ENCODE measurements at places on chromosomes 7 and 10.
A peak's percentile ranks its signal among the peaks of the same experiment; 100 is the strongest.

GRCh38 chr10:22685926-22686325, 28.5 kb downstream of the PIP4K2A start:
- DNase-seq, result no peak

- no peak for DNase-seq
These were observed 11.8 kb upstream of the TBXAS1 start for GRCh38 chr7:139817249-139817648.

DNA sequence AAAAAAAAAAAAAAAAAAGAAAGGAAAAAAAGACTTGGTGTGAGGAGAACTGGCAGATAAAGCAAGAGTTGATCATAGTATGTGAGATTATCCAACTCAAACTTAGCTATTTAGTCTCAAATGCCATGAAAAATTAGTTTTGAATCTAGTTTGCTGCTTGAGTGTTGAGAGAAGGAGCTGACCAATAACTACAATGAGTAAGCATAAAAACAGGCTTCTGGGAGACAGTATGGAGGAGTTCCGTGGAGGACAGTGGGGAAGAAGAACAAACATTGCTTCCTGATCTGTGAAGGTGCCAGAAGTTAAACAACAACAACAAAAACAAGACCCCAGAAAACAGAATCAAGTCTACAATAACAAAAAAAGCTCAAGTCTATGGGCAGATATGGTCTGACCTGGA, 317.1 kb upstream of the POT1 start:
- DNase-seq, result no peak

- no peak for DNase-seq
These were observed 109.8 kb upstream of the WDR11 start for GRCh38 chr10:120741396-120741795.

GRCh38 chr10:132606536-132607316, 69.1 kb downstream of the INPP5A start:
- no peak for DNase-seq

- DNase-seq, result no peak
These were observed 311.7 kb upstream of the NEBL start for GRCh38 chr10:21208666-21209316.

- no peak for DNase-seq
These were observed 167.1 kb downstream of the DIP2C start for GRCh38 chr10:522350-522749.

GRCh38 chr10:32169556-32169955, 113.3 kb upstream of the KIF5B start:
- no peak for DNase-seq

- DNase-seq, result no peak
These were observed 177.4 kb downstream of the PCLO start for GRCh38 chr7:82985144-82985802.

DNA sequence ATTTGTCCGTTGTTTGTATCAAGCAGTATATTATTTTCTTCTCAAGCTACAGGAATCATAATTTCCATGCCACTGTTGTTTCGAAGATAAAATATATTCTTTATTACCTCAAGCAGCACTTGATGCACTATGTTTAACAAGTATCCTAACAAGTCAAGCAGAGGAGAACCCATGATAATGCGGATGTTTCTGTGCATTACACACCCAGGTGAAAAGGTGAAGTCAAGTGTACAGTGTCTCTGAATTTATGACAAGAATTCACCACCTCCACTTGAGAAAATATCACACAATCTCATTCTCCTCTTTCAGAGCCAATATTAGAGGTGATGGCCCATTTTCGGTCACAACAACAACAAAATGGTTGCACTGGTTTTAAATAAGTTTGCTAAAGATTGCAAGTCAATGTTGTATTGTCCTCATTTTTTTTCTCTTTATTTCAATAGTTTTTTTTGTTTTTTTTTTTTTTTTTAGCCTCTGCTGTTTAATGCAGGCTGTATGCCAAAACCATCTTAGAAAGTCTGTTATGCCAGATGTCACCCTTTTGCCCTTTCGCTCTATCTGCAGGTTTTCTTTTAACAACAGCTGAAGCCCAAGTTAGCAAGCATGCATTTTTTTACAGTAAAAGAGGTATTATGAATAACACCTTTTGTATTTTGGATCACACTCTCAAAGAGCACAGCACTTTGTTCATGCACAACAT, 568.7 kb upstream of the LRRN3 start:
- DNase-seq, result no peak

- DNase-seq, result no peak
These were observed 2.4 kb upstream of the VDAC2 start for GRCh38 chr10:75208181-75208580.

DNA sequence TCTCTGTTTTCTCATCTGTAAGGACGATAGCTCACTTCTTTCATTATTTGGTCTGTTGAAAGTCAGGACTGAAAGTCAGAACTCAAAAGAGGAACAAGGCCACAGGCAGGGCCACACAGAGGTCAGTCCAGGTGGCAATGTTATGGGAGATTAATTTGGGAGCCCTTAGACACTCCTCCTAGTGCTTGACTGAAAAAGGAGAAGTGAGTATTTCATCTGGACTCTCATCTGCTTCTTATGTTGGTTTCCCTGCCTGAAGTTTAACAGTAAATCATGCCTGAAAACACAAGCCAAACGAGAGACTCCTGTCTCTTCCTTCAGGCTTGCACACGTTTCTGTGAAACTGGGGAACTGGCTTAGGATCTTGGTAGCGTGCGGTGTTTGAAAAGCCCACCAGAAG, 248.5 kb downstream of the BUB3 start:
- peak; percentile 64 for DNase-seq

DNA sequence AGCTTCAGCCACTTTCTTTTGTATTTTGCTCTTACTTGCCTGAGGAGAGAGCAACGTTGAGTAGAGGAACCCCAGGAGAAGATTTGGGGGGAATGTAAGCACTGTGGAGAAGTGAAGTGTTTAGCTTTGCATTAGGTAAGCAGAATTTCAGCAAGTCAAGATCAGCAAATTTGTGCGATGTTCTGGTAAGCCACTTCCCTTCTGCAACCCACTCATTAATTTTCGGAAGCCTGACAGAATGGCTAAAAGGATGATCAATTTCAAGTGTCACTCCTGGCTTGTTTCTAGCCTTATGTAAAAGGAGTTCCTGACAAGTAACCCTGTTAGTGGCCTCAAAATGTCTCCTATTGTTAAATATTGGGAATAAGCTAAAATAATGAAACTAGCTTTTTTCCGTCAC, 48.5 kb upstream of the NXPH1 start:
- DNase-seq, result no peak

DNA sequence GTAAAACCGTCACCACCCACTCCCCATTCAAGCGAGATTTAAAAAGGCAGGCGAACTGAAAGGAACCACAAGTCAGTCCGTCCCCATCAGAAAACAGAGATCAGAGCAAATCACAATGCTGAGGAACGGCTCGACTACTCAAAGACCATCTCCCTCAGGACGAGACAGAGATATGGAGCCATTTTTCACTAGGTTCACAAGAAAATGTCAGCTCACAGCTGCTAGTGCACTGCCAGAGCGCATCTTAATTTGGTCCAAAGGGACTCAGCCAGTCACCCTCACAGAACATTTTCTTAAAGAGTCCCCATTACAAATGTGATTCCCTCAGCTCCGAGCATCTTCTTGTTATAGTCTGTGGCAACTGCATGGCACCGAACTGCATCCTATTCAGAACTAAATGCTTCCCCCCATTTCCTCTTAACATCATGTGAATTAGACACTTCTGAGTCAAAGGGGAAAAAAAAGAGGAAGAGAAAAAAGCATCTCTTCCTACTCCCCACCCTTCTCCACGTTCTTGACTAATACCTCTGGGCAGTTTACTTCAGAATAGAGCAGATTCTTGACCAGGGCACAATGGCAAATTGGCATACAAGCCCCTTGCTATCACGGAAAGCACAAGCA, 683.9 kb downstream of the MAGI2 start:
- peak; percentile 4 for DNase-seq

GRCh38 chr7:139830782-139831501, 1.9 kb downstream of the TBXAS1 start:
- DNase-seq, result peak; percentile 15

- peak; percentile 47 for DNase-seq
These were observed 48.9 kb upstream of the PAX2 start for GRCh38 chr10:100696477-100696901.

- DNase-seq, result no peak
These were observed 5.9 kb downstream of the SCART1 start for GRCh38 chr10:133459454-133460207.

GRCh38 chr7:149373089-149373488, 87.8 kb downstream of the ZNF777 start:
- no peak for DNase-seq

DNA sequence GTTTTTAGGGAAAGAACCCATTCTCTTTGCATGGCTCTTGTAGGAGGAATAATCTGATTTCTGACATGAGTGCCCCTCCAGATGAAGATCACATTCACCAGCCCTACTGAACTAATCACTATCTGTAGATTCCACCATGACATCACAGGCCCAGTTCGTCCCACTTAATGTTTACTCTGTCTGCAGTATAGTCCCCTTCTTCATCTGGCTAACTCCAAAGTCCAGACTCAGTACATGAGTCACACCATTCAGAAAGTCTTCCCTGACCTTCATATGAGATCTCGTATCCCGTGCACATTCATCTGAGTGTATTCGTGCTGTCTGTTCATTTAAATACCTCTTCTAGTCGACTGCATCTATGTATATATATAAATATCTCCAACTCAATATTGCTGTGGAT, 366.5 kb upstream of the AKR1E2 start:
- no peak for DNase-seq

DNA sequence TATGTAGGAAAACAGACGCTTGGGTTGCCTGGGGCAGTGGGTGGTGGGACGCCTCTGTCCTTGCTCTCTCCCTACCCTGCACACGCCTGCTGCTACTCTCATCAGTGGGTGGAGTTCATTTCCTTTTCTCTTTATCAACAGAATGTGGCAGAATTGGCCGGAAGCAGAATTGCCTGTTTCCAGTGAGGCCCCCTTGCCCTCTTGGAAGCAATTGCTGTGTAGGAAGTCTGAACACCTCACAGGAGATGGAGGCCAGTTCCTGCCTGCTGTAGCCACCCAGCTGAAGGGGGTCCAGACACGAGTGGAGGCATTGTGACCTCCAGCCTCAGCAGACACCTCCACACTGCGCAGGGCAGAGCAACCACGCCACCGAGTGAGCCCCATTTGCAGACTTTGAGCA, 331.6 kb upstream of the ZNF32 start:
- DNase-seq, result no peak

DNA sequence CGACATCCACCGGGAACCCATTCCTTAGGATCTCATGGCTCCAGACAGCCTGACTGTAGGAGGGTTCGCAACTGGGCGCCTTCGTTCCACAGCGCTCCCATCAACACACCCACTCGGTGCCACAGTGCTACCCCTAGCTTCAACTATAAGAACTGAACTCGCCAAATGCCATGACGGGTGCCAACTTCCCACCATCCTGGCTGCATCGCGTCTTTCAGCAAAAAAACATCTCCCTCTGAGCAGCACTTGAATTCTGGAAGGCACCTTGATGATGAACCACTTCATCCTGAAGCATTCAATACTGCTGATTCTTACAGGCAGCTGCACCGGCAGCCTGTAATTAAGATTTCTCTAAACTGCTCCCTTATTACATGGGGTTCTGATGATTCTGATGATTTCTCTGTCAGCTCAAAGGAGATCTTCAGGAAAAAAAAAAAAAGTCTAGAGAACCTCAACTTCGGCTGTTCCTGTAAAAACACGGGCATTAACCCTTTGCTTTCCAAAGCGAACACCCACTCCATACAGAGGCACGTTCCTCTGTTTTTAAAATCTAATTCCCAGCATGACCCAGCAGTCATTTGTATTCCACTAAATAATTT, 1.3 kb downstream of the CYTH3 start:
- DNase-seq, result peak; percentile 40

DNA sequence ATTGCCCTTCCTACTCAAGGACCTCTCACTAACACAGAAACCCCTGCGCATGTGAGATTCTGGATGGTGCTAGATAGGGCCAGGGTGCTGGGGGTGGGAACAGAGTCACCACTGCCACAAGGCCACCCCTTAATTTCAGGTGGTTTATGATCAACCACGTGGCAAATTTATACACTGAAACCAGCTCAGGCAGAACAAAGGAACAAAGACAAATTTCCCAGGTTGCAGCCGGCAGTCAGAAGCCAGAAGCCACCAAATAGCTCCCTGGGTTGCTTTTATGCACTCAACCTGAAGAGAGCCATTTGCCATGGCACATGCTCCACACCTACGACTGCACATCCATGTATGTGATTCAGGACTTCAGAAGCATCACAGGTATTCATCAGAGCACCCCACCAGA, 2.5 kb downstream of the VOPP1 start:
- DNase-seq, result no peak

DNA sequence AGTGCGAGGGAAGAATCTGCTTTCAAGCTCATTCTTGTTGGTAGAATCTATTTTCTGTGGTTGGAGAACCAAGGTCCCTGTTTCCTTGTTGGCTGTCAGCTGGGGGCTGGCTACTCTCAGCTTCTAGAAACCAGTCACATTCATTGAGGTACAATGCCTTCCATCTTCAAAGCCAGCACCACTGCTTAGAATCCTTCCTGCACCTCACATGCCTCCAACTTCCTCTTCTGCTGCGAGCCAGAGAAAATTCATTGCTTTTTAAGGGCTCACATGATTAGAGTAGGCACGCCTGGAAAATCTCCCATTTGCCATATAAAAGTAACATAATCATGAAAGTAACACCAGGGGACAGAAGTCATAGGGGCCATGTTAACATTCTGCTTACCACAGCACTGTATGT, 28.7 kb downstream of the TES start:
- no peak for DNase-seq

- DNase-seq, result no peak
These were observed 151.3 kb upstream of the FZD1 start for GRCh38 chr7:91112902-91113341.
